ENCODE measurements at places on chromosomes 2 and 18. TPM values are rescaled to one million over a fixed set of nuclear protein-coding genes. Genes with fewer than 3 reads are reported as not detected.

The DIPK1C gene
- total RNA-seq: not detected

The TNFAIP6 gene
- not detected for total RNA-seq

The LYPD1 gene
- total RNA-seq: not detected

The ZNF892 gene
- total RNA-seq: 3.1 TPM

DNA sequence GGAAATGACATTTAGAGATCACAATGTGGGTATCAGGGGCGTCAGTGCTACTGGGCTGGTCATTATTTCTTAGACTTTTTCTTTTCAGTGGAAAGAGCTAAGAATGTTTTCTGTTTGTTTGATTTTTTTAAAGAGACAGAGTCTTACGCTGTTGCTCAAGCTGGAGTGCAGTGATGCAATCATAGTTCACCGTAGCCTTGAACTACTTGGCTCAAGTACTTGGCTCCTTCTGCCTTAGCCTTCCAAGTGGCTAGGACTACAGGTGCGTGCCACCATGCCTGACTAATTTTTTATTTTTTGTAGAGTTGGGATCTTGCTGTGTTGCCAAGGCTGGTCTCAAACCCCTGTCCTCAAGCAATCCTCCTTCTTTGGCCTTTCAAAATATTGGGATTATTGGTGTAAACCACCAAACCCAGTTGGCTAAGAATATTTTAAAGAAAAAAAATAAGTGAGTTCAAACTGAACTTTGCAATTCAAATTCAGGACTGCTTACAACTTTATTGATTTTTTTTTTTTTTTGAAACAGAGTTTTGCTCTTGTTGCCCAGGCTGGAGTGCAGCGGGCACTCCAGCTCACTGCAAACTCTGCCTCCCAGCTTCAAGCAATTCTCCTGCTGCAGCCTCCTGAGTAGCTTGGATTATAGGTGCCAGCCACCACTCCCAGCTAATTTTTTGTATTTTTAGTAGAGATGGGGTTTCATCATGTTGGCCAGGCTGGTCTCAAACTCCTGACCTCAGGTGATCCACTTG is 154.2 kb downstream of the MIB1 start:
- DNase-seq: no peak
- H3K4me3 ChIP-seq: no peak overlapping the region
- H3K4me1 ChIP-seq: peaks cover 5% of the 10 kb centered on the region
- no peak overlapping the region for H3K27ac ChIP-seq
- no peaks in the 10 kb centered on the region for H3K36me3 ChIP-seq

DNA sequence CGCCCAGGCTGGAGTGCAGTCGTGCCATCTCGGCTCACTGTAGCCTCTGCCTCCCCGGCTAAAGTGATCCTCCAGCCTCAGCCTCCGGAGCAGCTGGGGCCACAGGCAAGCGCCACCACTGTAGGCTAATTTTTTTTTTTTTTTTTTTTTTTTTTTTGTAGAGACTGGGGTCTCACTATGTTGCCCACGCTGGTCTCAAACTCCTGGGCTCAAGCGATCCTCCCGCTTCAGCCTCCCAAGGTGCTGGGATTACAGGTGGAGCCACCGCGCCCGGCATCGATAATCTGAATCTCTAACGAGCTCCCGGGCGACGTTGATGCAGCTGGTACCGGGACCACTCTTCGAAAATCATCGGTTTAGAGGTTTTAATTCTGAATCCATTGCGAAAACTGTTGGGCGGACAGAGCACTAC is 520 bp upstream of the CYP20A1 start:
- H3K4me3 ChIP-seq: peak overlapping the region; percentile 94
- no peaks in the 10 kb centered on the region for H3K27me3 ChIP-seq
- DNase-seq: no peak
- H3K27ac ChIP-seq: peak overlapping the region; percentile 98
- peaks cover 34% of the 10 kb centered on the region for H3K4me1 ChIP-seq
- H3K36me3 ChIP-seq: peaks cover 21% of the 10 kb centered on the region

- no peak for DNase-seq
- H3K27me3 ChIP-seq: peaks cover under 1% of the 10 kb centered on the region
- H3K4me1 ChIP-seq: no peaks in the 10 kb centered on the region
- H3K4me3 ChIP-seq: no peak overlapping the region
- no peak overlapping the region for H3K27ac ChIP-seq
Observed at GRCh38 chr2:62698653-62699052, 6.9 kb upstream of the EHBP1 start.

DNA sequence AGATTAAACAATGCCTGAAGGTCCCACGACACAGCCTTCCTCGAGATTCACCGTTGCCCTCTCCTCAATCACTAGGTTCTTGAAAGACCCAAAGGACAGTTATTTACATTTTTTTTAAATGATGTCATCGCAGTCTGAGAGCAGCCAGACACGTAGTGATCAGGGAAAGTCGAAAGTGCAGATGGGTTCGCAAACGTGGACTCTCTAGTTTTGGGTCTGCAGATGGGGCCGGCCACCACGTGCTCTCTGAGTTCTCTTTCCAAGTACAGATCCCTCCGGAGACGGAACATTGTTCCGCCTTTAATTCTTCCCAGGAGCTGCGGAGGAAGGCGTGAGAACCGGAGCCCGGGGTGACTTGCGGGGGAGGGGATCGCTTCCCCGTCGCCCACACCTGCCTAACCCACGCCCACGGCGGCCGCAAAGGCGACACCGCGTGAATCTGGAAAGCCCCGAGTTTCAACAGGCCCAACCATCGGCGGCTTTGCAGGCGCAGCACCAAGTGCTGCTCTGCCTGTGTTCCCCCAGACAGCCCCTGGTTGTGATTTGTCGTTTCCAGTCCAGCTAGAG is 54.3 kb downstream of the PKDCC start:
- peak overlapping the region; percentile 70 for H3K4me3 ChIP-seq
- peaks cover 2% of the 10 kb centered on the region for H3K36me3 ChIP-seq
- H3K27me3 ChIP-seq: no peaks in the 10 kb centered on the region
- peaks cover 55% of the 10 kb centered on the region for H3K4me1 ChIP-seq
- peak; percentile 86 for DNase-seq

All from activated naive CD4-positive, alpha-beta T cell treated with anti-CD3 and anti-CD28 coated beads for 36 hours (primary cell).